ENCODE measurements at places on chromosomes 7 and 10.

DNA sequence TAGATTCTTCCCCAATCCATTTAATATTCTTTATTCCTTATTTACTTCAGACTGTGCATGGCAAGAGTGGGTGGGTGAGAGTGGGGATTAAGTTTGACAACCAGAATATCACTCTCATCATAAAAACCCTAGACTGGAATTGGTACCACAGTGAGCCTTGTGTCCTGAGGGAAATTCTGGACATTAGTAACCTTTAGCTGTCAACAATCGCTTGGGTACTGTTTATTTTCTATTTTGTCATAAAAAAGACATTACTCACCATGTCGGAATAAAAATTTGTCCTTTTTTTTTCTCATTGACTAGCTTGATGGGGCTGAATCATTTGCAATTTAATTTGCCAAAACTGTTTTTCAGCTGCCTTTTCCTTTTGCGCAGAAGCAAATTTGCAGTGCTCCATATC, 176.1 kb upstream of the SEMA3C start:
- no peaks in the 10 kb centered on the region for H3K4me1 ChIP-seq
- no peaks in the 10 kb centered on the region for H3K36me3 ChIP-seq
- H3K27ac ChIP-seq = no peak overlapping the region
- DNase-seq = no peak
- no peak overlapping the region for H3K4me3 ChIP-seq

DNA sequence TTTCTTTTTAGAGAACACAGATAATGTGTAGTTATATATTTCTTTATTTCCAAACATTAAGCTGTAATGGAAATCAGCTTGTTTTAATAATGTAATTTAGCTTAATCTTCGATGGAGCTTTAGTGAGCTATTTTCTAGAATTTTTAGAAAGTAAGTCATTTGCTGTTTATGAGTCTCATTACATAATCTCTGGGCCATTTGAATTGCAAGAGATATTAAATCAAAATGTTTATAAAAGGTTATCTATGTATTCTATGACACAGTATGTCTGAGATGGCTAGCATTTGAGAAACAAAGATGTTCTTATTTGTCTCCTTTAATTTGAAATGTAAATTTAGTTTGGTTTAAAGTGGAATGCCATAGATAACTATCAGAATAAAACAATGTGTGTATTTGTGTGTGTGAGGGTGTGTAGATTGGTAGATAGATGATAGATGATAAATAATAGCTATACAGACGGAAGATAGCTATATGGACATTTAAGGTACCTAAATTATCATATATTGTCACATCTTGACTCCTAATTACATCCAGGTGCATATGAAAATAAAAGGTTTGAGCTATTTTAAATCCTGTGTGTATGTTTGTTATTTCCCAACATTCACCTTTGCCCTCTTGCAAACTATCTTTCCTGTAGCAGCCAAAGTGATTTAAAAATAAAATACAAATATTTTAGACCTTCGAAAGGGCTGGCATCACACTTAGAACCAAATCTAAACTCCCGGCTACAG, 478.0 kb upstream of the KLF6 start:
- H3K4me1 ChIP-seq = no peaks in the 10 kb centered on the region
- H3K27me3 ChIP-seq = no peaks in the 10 kb centered on the region
- no peak overlapping the region for H3K4me3 ChIP-seq
- no peak overlapping the region for H3K27ac ChIP-seq
- no peaks in the 10 kb centered on the region for H3K36me3 ChIP-seq

GRCh38 chr10:2592360-2593160, 474.8 kb upstream of the PFKP start:
- DNase-seq = no peak
- H3K36me3 ChIP-seq = no peaks in the 10 kb centered on the region
- H3K4me1 ChIP-seq = no peaks in the 10 kb centered on the region
- no peaks in the 10 kb centered on the region for H3K27me3 ChIP-seq
- H3K4me3 ChIP-seq = no peak overlapping the region

GRCh38 chr10:127452568-127452967, 96.5 kb upstream of the NPS start:
- no peak overlapping the region for H3K27ac ChIP-seq
- H3K27me3 ChIP-seq = no peaks in the 10 kb centered on the region
- no peaks in the 10 kb centered on the region for H3K4me1 ChIP-seq
- no peak overlapping the region for H3K4me3 ChIP-seq

- H3K27me3 ChIP-seq = no peaks in the 10 kb centered on the region
- no peak overlapping the region for H3K27ac ChIP-seq
- H3K36me3 ChIP-seq = no peaks in the 10 kb centered on the region
- no peak for DNase-seq
- H3K4me1 ChIP-seq = peaks cover 14% of the 10 kb centered on the region
Measured at GRCh38 chr10:17859492-17860156, 50.5 kb downstream of the MRC1 start.

DNA sequence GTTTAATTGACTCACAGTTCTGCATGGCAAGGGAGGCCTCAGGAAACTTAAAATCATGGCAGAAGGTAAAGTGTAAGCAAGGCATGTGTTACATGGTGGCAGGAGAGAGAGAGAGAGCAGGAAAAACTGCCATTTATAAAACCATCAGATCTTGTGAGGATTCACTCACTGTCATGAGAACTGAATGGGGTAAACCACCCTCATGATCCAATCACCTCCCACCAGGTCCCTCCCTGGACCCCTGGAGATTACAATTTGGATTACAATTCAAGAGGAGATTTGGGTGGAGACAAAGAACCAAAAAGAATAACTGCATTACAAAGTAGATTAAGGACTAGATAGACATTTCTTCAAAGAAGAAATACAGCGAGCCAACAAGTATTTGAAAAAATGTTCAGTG, 324.1 kb downstream of the THSD7A start:
- no peak for DNase-seq
- H3K36me3 ChIP-seq = no peaks in the 10 kb centered on the region
- no peaks in the 10 kb centered on the region for H3K27me3 ChIP-seq
- no peak overlapping the region for H3K4me3 ChIP-seq

- H3K4me1 ChIP-seq = no peaks in the 10 kb centered on the region
- H3K36me3 ChIP-seq = no peaks in the 10 kb centered on the region
- H3K27me3 ChIP-seq = no peaks in the 10 kb centered on the region
- H3K4me3 ChIP-seq = no peak overlapping the region
- H3K27ac ChIP-seq = no peak overlapping the region
- no peak for DNase-seq
Measured at GRCh38 chr7:109282726-109283125, 713.1 kb downstream of the DNAJB9 start.

GRCh38 chr10:4061441-4061951, 276.5 kb upstream of the KLF6 start:
- H3K27me3 ChIP-seq = no peaks in the 10 kb centered on the region
- no peak overlapping the region for H3K4me3 ChIP-seq
- H3K4me1 ChIP-seq = peaks cover 31% of the 10 kb centered on the region
- no peak overlapping the region for H3K27ac ChIP-seq

GRCh38 chr7:142348100-142348499, 90.2 kb upstream of the PRSS58 start:
- H3K27me3 ChIP-seq = no peaks in the 10 kb centered on the region
- H3K27ac ChIP-seq = no peak overlapping the region
- H3K4me1 ChIP-seq = peaks cover 39% of the 10 kb centered on the region

GRCh38 chr10:120650705-120651399, 193.8 kb downstream of the PLPP4 start:
- no peak overlapping the region for H3K27ac ChIP-seq
- no peaks in the 10 kb centered on the region for H3K36me3 ChIP-seq
- H3K4me1 ChIP-seq = no peaks in the 10 kb centered on the region

GRCh38 chr10:120841522-120842189, 9.5 kb upstream of the WDR11 start:
- no peaks in the 10 kb centered on the region for H3K36me3 ChIP-seq
- no peak overlapping the region for H3K27ac ChIP-seq
- no peak overlapping the region for H3K4me3 ChIP-seq
- no peaks in the 10 kb centered on the region for H3K4me1 ChIP-seq
- H3K27me3 ChIP-seq = no peaks in the 10 kb centered on the region

DNA sequence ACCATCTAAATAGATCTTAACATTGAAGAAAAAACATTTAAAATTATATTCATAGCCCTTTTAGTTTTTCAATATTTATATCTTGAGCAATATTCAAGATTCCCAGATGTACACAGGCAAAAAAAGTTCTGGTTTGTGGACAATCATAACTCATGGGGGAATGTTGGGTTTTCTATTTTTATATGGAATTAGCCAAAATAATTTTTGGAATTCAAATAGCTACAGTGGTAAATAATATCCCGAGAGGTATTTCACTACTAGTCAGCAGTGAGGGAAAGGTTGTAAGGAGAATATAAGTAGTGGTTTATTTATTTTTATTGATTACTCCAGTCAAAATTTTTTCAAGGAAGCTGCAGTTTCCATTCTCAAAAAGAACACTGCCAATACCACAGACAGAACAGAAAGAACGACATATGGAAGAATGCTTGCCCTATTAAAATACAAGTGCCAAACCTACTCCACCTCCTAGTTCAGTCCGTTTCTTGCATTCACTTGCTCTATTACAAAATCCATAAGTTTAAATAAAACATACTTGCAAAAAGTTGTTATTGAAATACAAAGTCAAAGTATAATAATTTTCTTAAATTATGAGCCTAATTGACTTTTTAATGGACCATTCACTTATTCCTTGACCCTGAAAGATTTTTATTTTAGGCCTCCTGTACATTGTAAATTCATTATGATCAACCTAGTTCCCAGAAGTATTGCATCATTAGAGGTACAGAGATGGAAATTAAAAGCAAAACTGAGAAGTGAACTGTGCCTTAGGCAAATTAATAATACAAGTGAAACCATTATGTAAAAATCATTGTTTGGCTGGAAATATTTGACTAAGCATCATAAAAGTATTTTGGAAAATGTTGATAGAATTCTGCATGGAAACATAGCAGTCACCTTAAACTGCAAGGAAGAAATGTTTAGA, 533.2 kb downstream of the PARD3 start:
- no peak for DNase-seq
- H3K27ac ChIP-seq = no peak overlapping the region
- H3K36me3 ChIP-seq = no peaks in the 10 kb centered on the region
- H3K27me3 ChIP-seq = peaks cover 3% of the 10 kb centered on the region

DNA sequence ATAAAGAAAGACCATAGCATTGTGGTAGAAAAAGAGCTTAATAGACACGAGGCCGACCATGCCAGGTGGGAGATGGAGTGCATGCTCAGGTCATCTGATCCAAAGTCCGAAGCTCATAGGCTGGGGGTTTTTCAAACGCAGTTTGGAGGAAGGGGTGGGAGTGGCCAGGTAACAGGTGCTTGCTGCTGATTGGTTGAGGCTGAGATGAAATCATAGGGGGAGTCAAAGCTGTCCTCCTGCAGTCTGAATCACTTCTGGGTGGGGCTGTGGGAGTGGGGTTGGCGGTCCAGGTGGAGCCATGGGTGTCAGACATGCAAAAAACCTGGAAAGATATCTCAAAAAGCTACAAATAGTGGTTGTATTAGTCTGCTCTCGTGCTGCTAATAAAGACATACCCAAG, 2.8 kb upstream of the ERCC6 start:
- no peak for DNase-seq
- H3K36me3 ChIP-seq = no peaks in the 10 kb centered on the region
- no peak overlapping the region for H3K27ac ChIP-seq
- H3K27me3 ChIP-seq = no peaks in the 10 kb centered on the region

- H3K27ac ChIP-seq = no peak overlapping the region
- peaks cover 15% of the 10 kb centered on the region for H3K4me1 ChIP-seq
- H3K27me3 ChIP-seq = no peaks in the 10 kb centered on the region
- no peak overlapping the region for H3K4me3 ChIP-seq
- no peak for DNase-seq
- H3K36me3 ChIP-seq = no peaks in the 10 kb centered on the region
Measured at GRCh38 chr10:85597006-85597405, 769.6 kb downstream of the GRID1 start.

GRCh38 chr7:23893942-23894891, 184.2 kb downstream of the STK31 start:
- DNase-seq = peak; percentile 11
- no peaks in the 10 kb centered on the region for H3K36me3 ChIP-seq
- no peak overlapping the region for H3K27ac ChIP-seq
- H3K4me1 ChIP-seq = peaks cover 27% of the 10 kb centered on the region

DNA sequence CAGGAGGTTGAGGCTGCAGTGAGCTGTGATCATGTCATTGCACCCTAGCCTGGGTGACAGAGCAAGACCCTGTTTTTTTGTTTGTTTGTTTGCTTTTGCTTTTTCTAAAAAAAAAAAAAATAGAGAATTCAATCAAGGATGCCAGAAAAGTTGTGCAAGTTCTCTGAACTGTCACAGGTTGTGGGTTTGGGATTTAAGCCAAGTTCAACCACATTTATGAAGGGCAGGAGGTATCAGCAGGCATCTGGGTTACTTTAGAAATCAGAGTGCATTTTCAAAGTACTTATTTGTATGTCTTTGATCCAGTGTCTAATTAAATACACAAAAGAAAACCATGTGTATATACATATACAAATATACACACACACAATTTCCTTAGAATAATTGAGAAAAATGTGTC, 151.2 kb upstream of the MINDY3 start:
- no peak overlapping the region for H3K4me3 ChIP-seq
- no peaks in the 10 kb centered on the region for H3K4me1 ChIP-seq
- no peak for DNase-seq

DNA sequence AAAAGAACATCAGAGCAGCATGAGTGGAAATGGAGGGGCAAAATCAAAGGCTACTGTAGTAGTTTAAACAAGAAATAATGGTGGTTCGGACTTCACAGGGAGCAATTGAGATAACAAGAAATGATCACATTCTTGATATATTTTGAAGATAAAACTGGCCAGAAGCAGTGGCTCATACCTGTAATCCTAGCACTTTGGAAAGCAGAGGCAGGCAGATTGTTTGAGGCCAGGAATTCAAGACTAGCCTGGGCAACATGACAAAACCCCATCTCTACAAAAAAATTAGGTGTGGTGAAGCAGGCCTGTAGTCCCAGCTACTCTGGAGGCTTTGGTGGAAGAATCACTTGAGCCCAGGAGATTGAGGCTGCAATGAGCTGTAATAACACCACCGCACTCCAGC, 22.9 kb downstream of the EEF1AKMT2 start:
- H3K36me3 ChIP-seq = peaks cover under 1% of the 10 kb centered on the region
- H3K27ac ChIP-seq = no peak overlapping the region
- DNase-seq = no peak
- H3K4me3 ChIP-seq = no peak overlapping the region
- H3K4me1 ChIP-seq = no peaks in the 10 kb centered on the region

DNA sequence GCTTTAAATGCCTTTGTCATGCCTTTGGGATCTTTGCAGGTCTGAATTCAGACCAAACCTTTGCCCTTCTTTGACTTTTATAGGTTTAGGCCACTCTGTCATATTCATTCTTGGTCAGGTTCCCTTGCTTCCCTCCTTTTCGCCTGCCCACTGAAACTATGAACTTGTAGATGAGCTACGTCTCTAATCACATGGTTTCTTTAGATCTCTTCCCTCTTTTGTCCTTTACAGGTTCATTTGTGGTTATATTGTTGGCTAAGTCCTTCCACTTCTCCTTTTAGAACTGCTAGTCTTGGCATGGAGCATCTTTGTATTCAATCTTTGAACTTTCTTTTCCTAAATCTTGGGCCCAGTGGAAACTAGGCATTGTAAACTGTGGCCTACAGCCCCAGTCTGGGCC, 104.0 kb upstream of the ZEB1 start:
- no peaks in the 10 kb centered on the region for H3K36me3 ChIP-seq
- H3K27me3 ChIP-seq = no peaks in the 10 kb centered on the region
- no peak overlapping the region for H3K4me3 ChIP-seq
- no peaks in the 10 kb centered on the region for H3K4me1 ChIP-seq

- no peak for DNase-seq
- no peak overlapping the region for H3K27ac ChIP-seq
- H3K27me3 ChIP-seq = no peaks in the 10 kb centered on the region
- H3K4me3 ChIP-seq = no peak overlapping the region
- H3K36me3 ChIP-seq = no peaks in the 10 kb centered on the region
Measured at GRCh38 chr7:101916041-101916800, 98.8 kb downstream of the CUX1 start.

- no peaks in the 10 kb centered on the region for H3K27me3 ChIP-seq
- no peak overlapping the region for H3K27ac ChIP-seq
- no peak overlapping the region for H3K4me3 ChIP-seq
- H3K36me3 ChIP-seq = no peaks in the 10 kb centered on the region
- H3K4me1 ChIP-seq = peaks cover 4% of the 10 kb centered on the region
Measured at GRCh38 chr10:132411561-132412253, 14.7 kb downstream of the PWWP2B start.

All from CD4-positive, alpha-beta memory T cell (primary cell).